ENCODE measurements at places on chromosomes 6 and 20. TPM values are rescaled to one million over a fixed set of nuclear protein-coding genes. Genes with fewer than 3 reads are reported as not detected.
A peak's percentile ranks its signal among the peaks of the same experiment; 100 is the strongest.

GRCh38 chr6:154622618-154623336, 110.4 kb upstream of the SCAF8 start:
- DNase-seq = no peak

Gene TBPL1
- 40.7 TPM for total RNA-seq

Gene CD93
- total RNA-seq = not detected

DNA sequence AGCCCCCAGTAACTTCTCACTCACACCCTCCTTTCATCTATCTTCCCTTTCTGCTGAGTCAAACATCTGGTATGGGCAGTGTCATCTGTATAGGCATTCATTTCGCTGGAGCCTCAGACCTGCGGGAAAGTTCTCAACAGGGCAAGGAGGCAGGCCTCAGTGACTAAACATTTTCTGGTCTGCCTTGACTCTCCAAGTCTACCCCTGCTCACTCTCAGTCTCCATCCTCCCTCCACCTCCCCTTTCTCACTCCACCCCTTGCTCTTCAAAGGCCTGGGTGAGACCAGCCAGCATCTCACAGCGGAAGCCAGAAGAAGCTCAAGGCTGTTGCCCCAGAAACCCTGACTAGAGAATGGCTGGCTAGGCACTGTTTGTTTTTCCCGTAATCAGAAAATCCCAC, 105.0 kb upstream of the BEND6 start:
- no peak for DNase-seq

DNA sequence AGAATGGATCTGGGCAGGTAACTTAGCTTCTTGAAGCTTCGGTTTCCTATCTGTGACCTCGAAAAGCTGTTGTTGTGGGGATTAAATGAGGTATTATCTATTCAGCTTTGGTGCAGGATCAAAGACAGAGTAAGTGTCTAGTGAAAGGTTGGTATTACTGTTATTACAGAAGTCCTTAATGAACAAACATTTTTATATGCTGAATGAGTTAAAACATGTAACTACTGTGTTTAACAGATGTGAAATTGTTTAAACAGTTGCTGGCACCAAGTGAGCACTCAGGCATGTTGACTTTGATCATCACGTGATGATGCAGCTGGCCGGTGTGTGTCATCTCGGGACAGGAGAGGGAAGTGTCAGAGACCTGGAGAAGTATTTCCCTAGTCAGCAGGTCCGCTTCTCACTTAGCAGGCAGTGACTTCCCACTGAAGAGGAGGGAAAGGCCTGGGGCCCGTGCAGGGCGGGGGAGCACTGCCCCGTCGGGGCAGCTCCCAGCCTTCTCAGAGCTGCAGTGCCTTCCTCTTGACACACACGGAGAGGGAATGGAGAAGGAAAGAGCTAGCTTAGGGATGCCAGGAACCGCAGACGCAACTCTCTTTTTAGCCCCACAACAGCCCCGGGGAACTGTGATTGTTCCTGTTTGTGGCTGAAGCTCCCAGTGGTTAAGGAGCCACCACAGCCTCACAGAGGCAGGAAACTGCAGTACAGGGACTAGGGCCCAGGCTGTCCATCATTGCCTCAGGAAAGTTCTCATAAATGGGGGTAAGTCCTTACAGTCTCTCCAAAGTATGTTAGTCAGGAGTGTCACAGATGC, 18.0 kb downstream of the TUBB2A start:
- no peak for DNase-seq

- DNase-seq = no peak
These were observed 52.9 kb upstream of the TAB2 start for GRCh38 chr6:149264629-149265028.

GRCh38 chr6:89758830-89759229, 60.8 kb downstream of the MDN1 start:
- DNase-seq = no peak

DNA sequence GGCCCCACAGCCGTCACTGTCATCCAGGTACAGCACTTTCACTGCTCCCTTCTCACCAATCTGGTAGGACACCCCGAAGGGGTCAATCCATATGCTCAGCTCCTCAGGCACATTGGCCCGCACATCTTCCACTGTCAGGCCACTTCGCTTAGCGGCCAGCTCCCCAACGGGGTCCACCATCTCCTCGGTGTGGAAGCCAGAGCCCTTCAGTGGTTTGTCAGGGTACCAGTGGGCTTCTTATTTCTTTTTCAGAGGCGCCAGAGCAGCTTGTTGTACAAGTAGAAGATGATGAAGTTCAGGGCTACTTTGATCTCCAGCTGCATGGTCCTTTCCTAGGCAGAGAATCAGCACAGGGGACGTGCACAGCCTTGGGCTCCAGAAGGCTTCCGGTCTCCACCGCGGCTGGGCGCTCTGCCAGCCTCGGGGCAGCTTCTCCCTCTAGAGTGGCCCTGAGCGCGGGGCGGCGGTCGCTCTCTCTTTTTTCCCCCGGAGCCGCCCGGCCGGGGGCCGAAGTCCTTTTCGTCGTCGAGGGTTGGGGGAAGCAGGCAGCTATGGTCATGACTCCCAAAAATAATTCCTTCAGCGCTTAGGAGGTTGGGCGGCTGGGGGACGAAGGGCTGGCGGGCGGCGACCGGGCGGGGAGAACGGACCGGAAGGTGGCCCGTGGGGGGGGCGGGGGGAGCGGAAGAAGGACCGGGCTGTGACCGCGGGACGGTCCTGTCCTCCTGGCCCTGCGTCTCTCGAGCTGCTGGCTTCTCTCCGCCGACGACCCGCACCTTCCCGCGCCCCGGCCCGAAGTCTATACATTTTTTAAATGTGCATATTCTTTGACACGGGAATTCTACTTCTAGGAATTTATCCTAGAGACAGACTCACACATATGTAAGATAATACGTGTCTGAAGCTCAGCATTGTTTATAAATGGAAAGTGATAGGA, 6.5 kb upstream of the ZSCAN9 start:
- DNase-seq = peak; percentile 57

- DNase-seq = peak; percentile 76
These were observed 52.5 kb downstream of the ALDH5A1 start for GRCh38 chr6:24547243-24547642.
